ENCODE measurements at places on chromosomes 13 and 19.

GRCh38 chr13:27425158-27425917, 919 bp downstream of the GTF3A start:
- DNase-seq = no peak

GRCh38 chr19:45705115-45705514, 12.6 kb downstream of the QPCTL start:
- no peak for DNase-seq

GRCh38 chr13:83086948-83087347, 795.3 kb downstream of the SLITRK1 start:
- DNase-seq = no peak

DNA sequence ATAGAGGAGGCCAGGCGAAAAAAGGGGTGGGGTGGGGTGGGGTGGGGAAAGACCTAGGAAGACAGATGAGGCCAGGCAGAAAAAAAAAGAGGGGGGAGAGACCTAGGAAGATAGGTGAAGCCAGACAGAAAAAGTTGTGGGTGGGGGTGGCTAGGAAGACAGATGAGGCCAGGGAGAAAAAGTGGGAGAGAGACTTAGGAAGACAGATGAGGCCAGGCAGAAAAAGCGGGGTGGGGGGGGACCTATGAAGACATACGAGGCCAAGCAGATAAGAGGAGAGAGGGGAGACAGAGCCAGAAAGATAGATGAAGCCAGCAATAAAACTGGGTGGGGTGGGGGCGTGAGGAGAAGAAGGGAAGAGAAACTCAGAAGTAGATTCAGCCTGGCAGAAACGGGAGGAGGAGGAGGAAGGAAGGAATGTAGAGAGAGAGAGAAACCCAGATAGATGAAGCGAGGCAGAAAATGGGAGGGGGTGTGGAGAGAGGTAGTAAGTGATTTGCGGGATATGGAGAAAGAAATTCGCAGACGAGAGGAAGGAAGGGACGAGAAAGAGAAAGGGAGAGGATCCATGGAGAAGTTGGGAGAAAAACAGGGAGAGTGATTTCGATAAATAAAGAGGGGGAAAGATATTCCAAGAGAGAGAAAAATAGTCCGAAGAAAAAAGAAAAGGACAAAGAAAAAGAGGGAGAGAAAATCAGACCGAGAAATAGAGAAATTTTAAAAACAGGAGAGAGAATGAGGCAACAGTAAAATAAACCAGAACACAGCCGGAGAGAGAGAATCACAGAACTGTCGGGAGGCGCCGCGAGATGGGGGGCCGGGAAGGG, 12.2 kb upstream of the CACNG6 start:
- DNase-seq = no peak

DNA sequence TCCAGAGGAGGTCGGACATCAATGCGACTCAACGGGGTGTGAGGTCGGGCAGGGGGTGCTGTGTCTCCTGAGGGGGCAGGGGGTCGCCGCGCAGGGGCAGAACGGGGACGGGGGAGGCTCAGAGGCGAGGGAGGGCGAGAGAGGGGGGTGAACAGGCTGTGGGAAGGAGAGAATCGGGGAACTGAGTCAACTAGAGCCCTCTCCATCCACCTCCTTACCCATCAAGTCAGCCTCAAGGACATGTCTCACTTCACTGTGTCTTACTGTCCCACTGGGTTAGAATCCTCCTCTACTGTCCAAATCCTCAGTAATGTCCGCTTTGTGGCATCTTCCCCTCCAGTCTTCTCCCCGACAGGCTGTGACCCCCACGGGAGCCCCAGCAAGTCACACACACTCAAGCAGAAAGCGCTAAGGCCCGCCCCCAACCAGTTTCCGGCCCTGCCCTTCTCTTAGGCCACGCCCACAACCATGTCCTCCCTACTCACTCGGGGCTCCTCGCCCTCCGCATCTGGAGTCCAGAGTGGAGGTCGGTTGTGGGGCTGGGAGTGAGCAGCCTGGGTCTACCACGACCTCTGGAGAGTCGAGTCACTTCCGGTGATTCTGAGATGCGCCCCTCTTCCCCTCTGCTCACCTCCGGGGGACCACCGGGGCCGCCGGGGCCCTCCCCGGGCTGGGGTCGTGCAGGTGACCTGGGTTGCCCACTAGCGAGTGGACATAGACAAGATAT, 9.3 kb downstream of the PLEKHA4 start:
- no peak for DNase-seq

DNA sequence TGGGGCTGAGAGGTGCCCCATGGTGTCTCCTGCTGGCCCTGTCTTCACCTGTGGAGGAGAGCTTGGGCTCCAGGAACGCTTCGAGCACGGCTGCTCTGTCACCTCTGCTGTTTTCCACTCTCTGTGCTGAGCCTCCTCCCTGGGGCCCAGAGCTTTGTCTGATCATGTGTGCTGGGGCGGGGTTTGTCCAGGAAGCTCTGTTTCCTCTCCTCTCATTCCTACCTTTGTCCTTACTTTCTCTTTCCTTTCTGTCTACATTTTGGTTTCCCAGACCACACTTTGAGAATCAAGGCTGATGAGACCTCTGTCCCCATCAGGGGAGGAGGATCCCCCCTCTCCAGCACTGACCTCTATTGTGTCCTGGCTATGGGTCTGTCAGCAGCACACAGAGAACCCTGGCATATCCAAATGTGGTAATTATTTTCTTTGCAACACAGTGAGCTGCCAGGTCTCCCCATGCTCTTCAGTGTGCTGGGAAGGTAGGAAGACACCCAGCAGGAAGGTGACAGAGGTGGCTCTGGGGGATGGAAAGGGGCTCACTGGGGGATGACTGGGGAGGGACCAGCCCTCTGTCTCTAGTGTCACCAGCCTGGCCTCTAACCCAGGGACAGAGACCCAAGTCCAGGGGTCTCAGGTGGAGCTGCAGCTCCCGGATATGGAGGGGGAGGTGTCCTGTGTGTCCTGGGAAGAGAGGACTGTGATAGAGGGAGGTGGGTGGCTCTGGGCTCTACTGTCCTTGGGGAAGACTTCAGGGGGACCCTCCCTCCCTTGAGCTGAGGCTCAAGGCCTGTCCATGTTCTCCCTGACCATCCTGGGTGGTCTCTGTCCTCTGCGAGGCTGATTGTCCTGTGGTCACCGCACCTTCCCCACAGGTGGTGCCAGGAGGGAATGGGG, at the start of gene CEACAM1:
CEACAM1 (minus strand) TSS at position 128 of the 894 bp plus-strand sequence; CDS start at position 21, 107 bp downstream.
- DNase-seq = no peak

DNA sequence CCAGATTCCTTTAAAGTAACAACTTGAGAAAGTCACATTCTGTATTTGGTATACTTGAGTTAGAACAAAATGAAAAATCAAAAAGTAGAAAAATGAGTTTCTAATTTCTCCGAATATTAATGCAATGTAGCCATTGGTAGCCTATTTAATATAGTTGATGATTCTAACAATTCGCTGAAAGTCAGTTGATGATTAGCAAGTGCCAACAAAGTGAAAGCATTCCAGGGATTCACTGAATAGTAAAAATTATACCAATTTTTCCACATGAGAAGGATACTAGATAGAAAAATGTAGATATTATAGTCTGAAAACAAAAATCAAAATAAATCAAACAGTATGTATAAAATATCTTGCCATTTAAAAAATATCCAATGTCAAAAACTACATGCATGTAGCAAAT, 117.2 kb downstream of the FREM2 start:
- no peak for DNase-seq

- no peak for DNase-seq
Observed at GRCh38 chr13:51435002-51435578, 17.7 kb downstream of the INTS6 start.

GRCh38 chr19:48296963-48297734, 27.3 kb downstream of the ZNF114 start:
- DNase-seq = no peak

GRCh38 chr13:68234274-68234673, 1004.1 kb upstream of the PCDH9 start:
- peak; percentile 5 for DNase-seq

DNA sequence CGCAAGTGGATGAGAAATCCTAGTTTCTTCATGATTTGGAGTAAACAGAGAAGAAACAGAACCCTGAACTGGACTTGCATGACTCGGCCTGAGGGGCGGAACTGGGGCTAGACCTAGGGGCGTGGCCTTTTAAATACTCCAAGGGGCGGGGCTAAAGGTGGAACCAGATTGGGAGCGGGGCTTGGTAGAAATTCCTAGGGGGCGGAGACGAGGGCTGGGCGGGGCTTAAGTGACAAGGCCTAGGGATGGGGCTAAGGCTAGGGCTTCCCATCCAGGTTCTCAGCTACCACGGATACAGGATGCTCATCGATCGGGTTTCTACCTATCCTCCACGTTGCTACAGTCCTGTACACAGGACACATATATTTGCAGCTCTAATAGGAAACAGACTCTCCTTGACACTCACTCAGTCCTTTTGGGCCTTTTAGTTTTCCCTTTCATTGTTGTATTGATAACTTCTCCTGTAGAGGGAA, 372 bp upstream of the ZNF699 start:
- peak; percentile 91 for DNase-seq

GRCh38 chr19:38152461-38153379, 71.3 kb downstream of the DPF1 start:
- peak; percentile 85 for DNase-seq

DNA sequence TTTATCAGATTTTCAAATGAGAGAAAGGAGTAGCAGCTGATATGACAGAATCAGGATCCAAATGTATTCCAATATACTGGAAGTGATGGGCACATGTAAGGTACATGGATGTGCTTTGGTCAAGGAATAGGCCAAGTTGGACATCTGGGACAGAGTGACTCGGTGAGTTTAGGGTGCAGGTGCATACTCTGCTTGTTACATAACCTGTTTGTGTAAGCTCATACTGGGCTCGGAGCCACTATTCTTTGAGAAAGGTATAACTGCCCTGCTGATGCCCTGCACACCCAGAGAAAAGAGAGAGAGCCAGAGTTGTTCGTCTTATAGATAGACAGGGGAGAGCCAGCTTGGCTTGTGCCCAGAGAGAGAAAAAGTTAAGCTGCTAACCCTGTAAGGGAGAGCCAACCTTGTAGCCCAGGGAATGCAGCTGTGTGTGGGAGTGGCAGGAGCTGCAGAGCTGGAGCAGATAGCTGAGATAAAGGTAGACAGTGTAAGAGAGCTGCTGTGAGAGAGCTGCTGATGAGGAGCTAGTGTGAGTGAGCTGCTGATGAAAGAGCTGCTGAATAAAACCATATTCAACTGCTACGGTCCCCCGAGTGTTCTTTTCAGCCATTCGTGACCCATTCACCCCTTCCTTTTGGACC, 40.7 kb upstream of the N4BP2L1 start:
- DNase-seq = no peak

- DNase-seq = peak; percentile 17
Observed at GRCh38 chr13:105340061-105340606, 1195.3 kb downstream of the EFNB2 start.

- DNase-seq = peak; percentile 46
Observed at GRCh38 chr19:49057636-49058234, at the start of gene CGB7. Gene CGB7 (minus strand): TSS chr19:49057749. CDS start chr19:49055375, 2,374 bp downstream.

GRCh38 chr13:46594374-46595078, 41.6 kb downstream of the LRCH1 start:
- no peak for DNase-seq

DNA sequence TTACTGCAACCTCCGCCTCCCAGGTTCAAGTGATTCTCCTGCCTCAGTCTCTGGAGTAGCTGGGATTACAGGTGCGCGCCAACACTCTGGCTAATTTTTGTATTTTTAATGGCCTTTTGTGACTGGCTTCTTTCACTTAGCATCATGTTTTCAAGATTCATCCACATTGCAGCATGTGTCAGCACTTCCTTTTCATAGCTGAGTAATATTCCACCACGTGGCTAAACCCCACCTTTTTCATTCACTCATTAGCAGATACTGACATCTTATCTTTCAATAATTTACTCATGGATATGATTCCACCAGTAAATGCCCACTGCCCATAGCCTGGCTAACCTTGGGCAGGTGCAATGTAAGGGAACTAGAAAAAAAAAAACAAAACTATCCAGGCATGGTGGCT, 6.9 kb downstream of the C5AR1 start:
- no peak for DNase-seq

DNA sequence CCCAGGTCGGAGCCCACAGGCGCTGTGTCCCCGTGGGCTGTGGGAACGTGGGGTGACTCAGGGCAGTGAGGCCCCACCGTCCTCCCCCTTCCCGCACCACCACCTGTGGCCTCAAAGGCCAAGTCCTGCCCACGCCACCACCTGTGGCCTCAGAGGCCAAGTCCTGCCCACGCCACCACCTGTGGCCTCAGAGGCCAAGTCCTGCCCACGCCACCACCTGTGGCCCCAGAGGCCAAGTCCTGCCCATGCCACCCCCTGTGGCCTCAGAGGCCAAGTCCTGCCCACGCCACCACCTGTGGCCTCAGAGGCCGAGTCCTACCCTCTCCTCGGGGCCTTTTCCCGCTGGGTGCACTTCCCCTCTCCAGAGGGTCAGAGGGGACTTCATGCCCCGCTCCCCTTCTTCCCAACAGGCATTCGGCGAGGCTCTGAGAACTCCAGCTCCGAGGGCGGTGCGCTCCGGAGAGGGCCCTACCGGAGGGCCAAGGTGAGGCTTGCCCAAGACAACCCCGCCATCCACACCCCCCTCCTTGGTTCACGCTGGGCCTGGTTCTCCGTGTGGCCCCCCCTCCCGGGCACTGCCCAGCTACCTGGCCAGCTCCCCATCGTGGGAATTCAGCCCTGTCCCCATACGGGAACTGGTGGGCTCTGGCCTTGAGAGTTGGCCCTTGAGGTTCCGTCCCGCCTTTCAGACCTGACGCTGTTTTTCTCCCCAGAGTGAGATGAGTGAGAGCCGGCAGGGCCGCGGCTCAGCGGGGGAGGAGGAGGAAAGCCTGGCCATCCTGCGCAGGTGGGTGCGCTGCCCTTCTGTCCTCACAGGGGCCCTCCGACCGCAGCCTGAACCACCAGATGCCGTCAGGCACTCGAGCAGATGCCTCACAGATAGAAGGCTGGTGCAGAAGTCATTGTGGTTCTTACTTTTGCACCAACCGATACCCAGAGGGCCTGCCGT, 27.4 kb upstream of the F7 start:
- DNase-seq = no peak

- DNase-seq = no peak
Observed at GRCh38 chr13:51727634-51728274, 76.2 kb downstream of the DHRS12 start.

DNA sequence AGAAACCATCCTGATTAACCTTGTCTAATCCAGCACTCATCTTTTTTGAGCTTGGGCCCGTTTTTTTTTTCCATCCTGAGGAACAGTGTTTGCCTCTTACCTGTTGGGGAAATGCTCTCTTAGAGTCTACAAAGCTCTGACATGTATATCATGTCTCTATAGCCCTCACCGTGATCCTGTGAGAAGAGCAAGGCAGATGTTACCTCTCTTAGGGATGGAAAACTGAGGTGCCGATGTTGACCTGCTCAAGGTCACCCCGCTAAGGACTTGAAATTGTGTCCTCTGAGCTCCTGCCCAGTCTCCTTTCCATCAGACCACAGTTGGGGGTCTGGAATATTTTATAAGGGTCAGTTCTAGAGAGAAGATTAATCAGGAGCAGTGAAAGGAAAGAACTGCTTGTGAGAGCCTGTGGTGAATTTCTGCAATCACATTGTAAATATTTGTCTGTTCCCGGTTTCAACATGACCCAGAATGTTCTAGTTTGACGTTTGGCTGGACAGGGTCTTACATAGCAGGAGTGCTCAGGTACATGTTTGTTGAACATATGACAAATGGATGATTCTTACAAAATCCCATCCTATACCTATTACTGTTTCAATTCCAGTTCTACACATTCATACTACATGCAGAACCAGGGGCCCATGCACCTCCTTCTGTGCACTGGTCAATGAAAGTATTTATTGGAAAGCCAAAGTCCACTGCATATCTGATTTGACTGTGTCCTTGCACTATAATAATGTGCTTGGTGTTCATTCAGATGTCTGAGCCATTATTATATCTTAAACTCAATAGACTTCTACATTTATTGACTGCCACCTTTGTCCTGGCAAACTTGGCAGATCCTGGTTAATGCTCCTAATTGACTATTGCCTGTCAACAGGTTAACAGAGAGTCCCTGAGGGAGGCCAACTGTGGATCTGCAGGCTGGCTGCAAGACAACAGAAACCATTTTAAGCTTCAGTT, 12.1 kb downstream of the SLC25A15 start:
- DNase-seq = no peak
